Iris pigment epithelial cell (primary cell): ENCODE measurements at places on chromosomes 4 and X.

DNA sequence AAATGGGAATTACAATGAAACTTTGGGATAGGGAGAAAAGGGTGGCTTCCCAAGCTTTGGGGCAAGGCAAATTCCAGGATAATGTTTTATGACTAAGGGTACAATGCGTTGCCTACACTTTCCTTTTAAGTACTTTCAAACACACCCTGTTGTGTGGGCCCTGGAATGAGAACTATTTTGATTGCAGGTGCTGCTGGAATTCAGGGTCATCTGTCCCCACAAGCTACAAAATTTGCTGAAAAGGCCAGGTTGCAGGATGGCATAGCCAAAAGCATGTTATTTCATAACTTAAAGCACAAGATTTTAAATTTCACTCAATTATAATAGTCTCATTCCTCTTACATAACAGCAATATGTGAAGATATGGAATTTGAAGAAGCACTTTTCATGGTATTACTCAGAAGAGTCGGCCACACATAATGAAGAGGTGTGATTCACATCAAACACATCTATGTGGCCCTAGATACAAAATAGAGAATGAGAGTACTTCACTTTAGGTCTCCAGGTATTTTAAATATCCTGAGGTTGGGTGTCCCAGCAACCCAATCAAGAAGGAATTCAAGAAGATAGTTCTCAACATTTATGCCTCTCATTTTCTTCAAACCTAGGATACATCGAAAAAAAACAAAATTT is 89.3 kb downstream of the APBB2 start:
- no peak for DNase-seq

- peak; percentile 36 for DNase-seq
Observed at GRCh38 chr4:70688795-70689231, 481 bp downstream of the UTP3 start.

DNA sequence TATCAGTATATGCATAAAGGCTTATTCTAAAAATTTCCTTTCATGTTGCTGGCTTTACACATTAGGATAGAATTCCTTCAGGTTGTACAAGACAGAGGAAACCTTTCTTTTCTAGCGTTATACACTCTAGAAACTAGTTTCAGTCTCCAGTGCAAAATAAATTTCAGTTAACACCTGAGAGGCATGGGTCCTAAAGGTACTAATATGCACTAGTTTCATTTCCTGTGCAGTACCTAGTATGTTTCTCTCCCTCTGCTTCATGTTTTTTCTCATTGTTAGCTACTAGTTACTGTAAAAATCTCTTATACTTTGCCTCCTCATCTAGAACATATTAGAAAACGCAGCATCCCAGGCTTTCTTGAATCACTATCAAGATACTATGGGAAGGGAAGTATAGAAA is 54.0 kb downstream of the SNX25 start:
- DNase-seq, result no peak

- DNase-seq, result no peak
Observed at GRCh38 chr4:181559637-181560036, 683.6 kb upstream of the TENM3 start.

DNA sequence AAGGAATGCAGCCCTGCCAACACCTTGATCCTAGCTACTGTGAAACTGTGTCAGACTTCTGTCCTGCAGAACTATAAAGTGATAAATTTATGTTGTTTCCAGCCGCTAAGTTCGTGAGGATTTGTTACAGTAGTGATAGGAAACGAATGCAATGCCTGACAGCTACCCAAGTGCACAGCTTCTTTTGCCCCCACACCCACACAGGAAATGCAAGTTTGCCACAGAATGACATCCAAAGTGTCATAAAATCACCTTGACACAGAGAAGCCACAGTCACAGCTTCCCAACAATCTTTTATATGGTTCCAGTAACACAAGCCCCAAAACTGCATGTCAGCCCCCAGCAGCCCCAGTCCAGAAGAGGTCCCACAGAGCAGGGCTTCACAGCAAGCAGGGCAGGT is 216.9 kb upstream of the S100G start:
- no peak for DNase-seq

GRCh38 chrX:133953785-133954355 is 31.5 kb downstream of the GPC3 start:
- no peak for DNase-seq

DNA sequence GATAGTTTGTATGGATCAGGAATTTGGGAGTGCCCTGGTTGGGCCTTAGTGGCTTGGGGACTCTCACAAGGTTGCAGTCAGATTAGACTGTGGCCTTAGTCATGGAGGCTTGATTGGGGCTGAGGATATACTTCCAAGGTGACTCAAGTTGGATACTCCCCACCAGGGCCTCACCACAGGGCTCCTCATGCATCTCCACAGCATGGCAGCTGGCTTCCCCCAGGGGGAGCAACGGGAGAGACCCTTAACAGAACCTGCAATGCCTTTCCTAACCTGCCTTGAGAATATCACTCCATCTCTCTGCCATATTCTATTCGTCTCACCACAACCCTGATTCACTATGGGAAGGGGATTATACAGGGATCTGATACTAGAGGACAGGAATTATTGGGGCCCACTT is 161.9 kb downstream of the RELL1 start:
- DNase-seq, result no peak

GRCh38 chr4:8882239-8882638 is 10.6 kb upstream of the HMX1 start:
- no peak for DNase-seq

DNA sequence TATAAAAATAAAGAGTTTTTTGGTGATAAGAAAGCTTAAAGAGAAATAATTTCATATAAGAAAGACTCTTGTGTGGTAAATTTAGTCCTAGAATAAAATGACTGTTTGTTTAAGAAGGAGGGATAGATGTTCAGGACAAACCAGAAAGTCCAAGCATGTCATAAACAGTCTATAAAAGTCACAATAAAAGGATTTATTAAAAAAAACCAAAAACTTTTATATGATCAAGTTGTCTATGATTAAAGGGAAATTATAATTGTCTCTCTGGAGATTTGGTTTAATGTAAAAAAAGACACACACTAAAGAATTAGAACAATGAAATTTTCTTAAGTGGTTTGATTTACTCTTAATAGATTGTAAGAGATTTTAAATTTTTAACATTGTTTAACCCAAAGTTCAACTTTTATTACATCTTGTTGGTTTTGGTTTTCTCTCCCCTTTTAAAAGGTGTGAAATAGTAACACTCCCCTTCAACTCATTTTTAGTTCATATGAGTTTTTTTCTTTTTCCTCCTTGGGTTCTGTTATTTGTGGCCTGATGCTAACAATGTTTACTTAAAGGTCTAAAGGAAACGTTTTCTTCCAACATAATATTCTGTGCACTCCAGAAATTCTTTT is 89.7 kb downstream of the PDHA2 start:
- DNase-seq, result no peak

- no peak for DNase-seq
Observed at GRCh38 chr4:138404801-138405200, 162.7 kb upstream of the SLC7A11 start.

GRCh38 chr4:110501826-110502225 is 25.9 kb downstream of the ENPEP start:
- peak; percentile 42 for DNase-seq

GRCh38 chrX:106933538-106933961 is 13.3 kb downstream of the CLDN2 start:
- peak; percentile 34 for DNase-seq

DNA sequence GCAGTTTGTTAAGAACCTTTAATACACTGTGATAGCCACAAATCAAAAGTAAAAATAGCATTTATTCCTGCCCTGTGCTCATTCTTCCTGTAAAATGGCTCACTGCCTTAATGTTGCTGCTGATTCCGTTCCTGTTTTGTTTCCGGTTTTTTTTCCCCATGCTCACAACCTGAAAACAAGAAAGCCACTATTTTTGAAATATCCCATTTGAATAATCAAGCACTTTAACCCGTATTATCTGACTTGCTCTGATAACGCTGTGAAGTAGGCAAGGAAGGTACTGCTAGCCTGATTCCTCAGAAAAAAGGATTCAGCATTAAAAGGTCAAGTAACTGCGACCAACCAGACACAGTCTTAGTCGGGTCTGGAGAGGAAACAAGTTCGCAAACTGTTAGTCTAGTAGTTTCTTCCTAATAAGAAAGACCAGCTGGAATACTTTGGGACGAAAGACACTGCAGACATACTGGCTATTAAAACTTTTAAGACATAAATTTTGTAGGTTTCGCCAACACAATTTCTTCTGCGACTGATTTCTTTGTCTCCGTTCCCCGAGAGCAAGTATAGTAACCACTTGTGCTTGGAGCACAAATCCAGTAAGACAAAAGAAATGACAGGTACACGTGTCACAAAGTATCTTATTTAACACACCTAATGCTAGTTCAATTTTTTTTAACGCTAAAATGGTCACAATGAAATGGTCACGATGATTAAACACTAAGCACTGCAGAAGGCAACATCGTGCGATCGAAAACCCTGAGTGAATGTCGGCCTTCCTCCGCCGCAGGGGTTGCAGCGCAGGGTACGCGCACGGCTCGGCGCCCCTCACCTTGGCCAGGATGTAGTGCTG is 802 bp downstream of the COX18 start:
- peak; percentile 48 for DNase-seq

DNA sequence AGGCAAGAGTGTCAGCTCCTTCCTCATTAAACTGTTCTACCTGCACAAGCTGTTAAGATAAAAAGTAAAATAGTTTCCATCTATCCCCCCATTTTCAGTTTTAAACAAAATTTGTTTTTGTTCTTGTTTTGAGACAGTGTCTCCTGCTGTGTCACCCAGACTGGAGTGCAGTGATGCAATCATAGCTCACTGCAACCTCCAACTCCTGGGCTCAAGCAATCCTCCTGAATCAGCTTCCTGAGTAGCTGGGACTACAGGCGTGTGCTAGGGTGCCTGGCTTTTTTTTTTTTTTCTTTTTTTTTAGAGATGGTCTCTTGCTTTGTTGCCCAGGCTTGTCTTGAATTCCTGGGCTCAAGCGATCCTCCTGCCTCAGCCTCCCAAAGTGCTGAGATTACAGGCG is 105.4 kb downstream of the HS6ST2 start:
- DNase-seq, result peak; percentile 60

DNA sequence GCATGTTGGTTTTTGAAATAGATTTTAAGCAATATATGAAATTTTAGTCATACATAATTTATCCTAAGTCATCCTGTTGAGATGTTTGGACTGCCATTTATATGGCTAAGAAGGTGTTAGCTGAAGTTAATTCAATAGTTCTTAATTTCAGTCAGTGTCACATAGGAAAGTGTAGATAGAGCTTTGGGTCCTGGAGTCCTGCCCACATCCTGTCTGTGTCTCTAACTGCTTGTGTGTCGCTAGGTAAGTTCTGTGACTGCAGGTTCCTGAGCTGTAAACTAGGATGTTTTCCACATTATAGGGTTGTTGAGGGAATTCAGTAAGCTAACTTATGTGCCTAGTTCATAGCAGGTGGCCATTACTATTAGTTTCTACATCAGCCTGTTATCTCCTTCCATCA is 20.7 kb downstream of the OFD1 start:
- DNase-seq, result no peak

DNA sequence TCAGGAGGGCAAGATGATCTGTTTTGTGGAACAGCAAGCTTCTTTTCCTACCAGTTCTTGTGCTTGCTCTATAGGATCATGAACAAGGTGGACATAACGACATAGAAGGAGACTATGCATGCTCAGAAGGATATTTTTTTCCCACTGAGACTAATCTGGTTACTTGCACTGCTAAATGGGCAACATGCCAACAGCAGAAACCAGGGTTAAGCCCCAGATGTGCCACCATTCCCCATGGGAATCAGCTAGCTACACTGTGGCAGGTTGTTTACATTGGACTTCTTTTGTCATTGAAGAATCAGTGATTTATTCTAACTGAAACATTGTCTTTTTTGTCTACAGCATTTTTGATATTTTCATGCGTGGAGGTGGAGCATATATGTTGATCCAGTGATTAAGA is 165.6 kb downstream of the C4orf33 start:
- DNase-seq, result no peak

GRCh38 chr4:169220447-169220846 is 50.3 kb downstream of the SH3RF1 start:
- no peak for DNase-seq

GRCh38 chr4:108473163-108473720 is 147.1 kb upstream of the RPL34 start:
- no peak for DNase-seq

DNA sequence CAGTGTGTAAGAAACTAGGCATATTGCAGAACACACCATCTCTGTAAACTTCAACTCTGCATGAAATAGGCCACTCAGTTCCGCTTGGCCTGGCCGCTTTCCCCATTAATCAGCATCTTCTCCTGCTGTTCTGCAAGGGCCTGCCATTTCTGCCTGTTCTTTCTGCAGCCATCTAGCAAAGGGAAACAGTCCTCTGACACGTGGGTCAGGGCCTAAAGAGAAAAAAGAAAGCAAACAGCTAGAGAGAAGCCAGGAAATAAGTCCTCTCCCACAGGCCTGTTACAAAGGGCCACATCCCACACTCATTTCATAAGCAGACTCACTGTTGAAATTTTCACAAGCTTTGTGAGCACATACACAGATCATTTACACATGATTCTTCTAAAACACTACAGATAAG is 130.1 kb downstream of the PDE5A start:
- DNase-seq, result peak; percentile 71

DNA sequence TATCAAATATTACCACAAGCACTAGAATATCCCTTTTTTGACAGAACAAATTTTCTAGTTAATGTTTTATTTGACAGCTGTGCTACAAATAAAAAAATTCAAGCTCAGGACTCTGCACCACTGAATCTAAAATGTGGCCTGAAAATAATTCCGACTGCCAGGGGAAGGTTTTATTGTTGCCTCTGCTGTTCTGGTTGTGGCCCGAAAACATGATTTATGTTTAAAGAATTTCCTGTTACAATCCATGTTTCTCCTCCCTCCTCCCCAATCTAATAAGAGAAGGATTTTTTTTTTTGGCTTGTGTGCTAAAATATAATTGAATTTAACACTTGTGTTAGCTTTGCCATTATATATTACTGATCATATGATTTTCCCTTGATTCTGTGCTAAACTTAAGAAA is 227.8 kb downstream of the DCLK2 start:
- DNase-seq, result peak; percentile 77

DNA sequence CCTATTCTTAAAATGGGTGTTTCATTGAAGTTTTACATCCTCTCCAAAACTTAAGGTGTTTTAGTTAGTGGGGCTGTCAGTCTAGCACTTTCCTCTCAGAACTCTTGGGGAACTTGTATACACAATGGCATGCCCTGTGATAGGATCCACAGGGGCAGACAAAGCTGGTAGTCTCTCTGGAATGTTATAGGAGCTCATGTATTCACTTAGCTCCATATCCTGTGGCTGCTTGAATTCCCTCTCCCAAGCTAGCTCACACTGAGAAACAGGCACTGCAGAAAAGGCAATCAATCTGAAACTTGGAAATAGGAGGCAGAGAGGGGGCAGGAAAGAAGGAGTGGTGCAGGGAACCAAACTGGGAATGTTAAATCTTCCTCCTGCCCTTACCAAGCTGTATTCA is 26.3 kb upstream of the ARMCX2 start:
- no peak for DNase-seq

DNA sequence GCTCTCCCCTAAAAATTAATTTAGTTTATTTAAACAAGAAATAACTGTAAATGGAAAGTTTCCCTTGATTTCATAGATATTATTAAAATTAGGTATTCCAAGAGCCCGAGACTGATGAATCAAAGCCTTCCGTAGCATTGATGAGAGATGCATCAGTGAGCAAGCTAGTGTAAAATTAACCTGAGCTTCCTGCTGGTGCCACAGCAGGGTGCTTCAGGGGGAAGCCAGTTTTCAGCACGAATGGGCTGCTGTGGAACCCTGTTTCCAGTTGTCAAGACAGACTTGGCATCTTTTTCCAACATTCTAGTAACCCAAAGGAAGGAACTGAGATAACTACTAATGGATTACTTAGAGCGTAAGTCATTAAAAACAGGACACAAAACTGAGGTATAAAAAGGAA is 221.7 kb downstream of the RBMX2 start:
- DNase-seq, result no peak

- no peak for DNase-seq
Observed at GRCh38 chr4:185339941-185340340, 55.8 kb downstream of the LRP2BP start.
